Cortex of kidney (tissue), 1 donor: ENCODE measurements at places on chromosomes 4 and X.

DNA sequence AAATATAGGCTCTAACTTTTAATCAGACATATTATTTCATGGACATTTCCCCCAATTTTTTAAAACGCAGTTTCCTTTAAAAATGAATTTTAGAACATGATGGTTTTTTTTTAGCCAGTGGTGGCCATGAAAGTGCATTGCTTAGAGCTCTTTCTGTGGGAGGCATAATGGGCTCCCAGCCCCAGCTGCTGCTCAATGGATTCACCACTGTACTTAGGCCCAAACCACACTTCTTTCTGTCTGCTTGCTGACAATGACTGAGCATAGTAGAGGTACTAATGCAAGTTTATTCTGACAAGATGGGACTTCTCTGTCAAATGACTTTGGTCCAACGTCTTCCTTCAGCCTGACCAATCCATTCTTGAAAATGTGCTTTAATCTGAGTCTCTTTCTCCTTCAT is 400.2 kb upstream of the GRIA3 start:
- DNase-seq, result no peak

DNA sequence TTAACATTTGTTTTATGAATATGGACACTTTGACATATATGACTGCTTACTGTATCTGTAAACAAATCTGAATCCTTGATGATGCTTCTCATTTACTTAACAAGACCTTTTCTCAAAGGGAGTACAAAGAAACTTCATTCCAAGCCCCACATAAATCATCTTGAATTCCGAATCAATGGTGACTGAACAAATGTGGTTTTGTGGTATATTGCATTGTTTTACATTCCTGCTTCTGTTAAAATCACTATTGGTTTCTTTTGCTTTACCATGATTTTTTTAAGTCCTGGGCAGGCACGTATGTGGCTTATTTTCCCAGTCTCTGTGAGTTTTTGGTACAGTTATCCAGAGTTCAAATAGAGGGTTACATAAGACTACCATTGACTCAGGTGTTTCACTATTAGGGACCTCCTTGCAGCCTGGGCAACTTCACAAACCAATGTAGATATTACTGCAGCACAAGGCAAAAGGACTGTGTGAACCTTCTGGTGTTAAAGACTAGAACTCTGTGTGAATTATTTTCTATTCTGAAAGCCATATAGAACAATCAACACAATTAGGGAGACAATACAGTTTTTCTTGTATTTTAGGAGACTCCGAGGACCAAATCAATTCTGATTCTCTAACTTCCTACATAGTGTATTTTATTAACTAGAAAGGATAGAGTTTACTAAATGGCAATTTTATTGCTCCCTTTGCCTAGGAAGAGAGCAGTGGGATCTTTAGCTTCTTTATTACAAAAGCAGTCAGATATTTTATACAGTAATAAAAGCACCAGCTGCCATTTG is 196.4 kb downstream of the GALNTL6 start:
- no peak for DNase-seq

- no peak for DNase-seq
These were observed 5.3 kb downstream of the PDE6B start for GRCh38 chr4:630656-631055.

DNA sequence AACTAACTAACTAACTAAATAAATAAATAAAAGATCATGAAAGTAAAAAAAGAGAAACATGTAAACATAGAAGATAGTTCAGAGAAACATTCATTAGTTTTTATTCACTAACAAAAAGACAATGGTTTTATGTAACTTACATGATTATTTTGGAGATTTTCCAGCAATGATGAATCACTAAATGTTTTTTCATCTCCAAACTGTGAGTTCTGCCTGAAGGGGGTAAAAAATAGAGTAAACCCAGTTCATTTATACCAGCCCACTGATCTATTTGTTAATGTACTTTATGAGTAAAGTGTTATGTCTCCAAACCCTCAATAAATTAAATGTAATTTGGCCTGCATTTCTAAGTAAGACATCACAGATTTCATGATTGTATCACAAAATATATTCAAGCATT is 101.1 kb downstream of the ATP8A1 start:
- no peak for DNase-seq

DNA sequence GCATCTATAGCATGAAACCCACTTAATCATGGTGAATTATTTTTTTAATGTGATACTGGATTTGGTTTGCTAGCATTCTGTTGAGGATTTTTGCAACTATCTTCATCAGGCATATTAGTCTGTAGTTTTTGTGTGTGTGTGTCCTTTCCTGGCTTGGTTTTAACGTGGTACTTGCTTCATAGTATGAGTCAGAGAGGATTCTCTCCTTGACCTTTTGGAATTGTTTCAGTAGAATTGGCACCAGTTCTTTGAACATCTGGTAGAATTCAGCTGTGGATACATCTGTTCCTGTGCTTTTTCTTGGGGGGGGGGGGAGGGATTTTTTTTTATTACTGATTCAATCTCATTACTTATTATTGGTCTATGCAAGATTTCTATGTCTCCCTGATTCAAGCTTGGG is 232.0 kb upstream of the KLF8 start:
- DNase-seq, result no peak

DNA sequence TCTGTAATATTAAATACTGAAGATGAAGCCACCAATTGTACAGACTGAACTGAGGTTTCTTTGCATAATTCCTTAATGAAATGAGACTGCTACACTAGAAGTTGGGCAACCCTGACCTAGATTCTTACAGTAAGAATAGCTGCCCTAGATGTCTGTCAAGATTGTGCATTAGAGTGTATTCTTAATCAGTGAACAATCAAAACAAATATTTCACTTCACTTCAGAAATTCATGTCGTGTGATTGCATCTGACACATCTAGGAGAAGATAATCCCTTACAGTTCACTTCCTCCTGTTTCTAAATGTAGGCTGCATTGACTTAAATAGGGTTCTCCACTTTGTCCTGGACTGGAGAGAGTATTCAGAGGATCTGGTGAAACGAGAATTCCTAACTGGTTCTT is 283.1 kb downstream of the HNRNPD start:
- DNase-seq, result no peak

DNA sequence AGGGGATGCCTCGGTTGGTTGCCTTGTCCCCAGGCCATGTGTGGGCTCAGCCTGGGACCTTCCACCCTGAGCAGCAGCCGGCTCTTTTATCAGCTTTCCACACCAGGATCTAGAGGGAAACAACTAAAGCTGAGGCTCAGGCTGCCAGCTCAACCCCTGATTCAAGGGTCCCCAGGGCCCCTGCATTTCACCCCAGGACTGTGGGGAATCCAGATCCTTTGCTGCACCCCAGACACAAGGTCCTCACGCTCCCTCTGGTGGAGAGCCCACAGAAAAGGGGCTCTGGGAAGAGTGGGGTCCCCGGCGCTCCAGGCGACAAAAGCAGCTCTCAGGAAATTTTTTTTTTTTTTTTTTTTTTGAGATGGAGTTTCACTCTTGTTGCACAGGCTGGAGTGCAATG is 64.3 kb downstream of the ZFYVE28 start:
- no peak for DNase-seq

DNA sequence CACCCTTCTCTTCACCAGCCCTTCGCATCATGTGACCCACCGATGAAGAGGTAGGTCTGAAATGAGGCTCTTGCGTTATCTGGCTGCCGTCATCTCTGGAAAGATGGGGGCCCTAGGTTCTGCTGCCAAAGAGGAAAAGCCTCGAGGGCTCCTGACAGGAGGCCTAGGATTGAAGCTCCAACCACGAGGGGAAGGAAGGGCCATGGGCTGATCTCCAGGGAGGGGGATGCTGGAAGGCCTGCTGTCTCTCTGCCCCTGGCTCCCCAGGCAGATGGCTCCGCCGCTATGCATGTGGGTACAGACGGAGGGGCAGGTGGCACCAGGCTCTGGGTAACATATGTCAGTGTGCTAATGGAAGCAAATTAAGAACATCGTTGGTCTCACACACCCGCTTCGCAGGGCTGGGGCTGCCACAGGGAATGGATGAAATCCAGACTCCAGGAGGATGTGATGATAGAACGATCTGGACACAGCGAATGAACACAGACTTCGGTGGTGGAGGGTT is 44.9 kb downstream of the AFAP1 start:
- no peak for DNase-seq

- no peak for DNase-seq
These were observed 2.9 kb upstream of the LEF1 start for GRCh38 chr4:108171339-108172230.

GRCh38 chr4:157265281-157265680 is 44.8 kb downstream of the GRIA2 start:
- DNase-seq, result no peak

DNA sequence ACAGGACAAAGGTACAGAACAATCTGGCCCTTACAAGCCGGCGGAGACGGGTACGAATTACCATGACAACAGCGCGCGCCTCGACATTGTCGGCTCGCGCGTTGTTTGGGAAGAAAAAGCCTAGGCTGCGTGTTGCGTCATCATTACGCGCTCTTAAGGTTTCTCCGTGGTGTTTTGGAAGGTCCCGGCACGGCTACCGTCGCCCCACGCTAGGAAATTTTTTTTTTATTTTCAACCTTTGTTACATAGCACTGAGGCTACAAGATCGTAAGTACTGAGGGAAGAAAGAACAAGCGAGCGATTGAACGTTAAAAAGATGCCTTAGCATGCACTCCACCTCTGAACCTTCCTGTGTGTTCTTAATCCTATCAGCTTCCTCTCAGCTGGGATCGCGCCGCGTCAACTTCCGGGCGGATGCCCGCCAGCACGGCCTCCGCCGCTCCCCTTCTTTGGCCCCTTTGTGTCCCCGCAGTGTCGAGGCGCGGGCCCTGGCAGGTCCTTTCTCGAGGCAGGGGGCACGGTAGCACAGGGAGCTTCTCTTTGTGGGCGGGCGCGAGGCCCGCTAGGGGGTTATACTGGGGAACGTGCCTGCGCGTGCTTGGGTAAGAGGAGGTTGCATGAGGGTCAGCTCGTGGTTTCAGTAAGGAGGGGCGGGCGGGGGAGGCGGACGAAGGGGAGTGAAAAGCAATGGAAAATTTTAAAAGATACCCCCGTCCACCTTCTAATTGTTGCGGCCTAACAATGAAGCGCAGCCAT is at the start of gene SMARCAD1:
SMARCAD1 (plus strand) TSS at position 397 of the 756 bp plus-strand sequence. CDS start 530 bp downstream, outside the sequence.
- no peak for DNase-seq

GRCh38 chr4:173357939-173358338 is 12.8 kb upstream of the SAP30 start:
- DNase-seq, result no peak
